GM10248 (cell line): ENCODE measurements at places on chromosomes 13 and 19.

DNA sequence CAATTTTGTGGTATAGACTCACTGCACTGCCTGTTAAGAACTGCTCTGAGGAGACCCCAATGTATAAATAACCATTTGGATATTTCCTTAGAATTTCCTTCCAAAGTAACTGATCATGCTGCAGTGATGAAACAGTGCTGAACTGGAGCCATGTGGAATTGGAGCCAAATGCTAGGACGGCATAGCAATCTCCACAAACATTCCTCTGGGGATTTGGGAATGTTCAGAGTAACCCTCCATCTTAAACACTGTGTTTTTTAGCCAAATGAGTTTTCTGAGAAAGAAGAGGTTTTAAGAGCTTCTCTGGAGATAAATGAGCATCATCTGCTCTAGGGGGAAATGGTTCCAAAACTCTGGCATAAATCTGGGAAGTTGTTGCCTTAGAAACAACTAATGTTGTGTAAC lies 98.2 kb downstream of the OLFM4 start:
- no peak for DNase-seq

- DNase-seq: no peak
These were observed 3.5 kb upstream of the ADM5 start for GRCh38 chr19:49685845-49686332.

- no peak for DNase-seq
These were observed 70.8 kb upstream of the FGF14 start for GRCh38 chr13:102472650-102473049.

DNA sequence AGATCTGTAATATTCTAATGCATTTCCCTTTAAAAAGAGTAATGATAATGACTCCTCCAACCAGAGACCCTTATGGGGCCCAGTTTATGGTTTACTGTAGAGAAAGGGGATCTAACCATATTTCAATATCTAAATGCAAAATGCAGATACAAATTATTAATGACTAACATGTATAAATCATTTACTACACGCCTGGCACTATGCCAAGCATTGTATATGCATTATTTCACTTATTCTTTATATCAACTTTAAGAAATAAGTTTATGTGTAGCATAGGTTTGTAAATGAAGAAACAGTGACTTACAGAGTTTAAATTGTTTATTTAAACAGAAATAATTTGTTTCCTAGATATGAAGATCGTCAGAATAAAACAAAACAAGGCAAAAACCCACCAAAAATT lies 86.2 kb upstream of the SCEL start:
- DNase-seq: no peak
